ENCODE measurements at places on chromosomes 2 and 18.
A peak's percentile ranks its signal among the peaks of the same experiment; 100 is the strongest.

DNA sequence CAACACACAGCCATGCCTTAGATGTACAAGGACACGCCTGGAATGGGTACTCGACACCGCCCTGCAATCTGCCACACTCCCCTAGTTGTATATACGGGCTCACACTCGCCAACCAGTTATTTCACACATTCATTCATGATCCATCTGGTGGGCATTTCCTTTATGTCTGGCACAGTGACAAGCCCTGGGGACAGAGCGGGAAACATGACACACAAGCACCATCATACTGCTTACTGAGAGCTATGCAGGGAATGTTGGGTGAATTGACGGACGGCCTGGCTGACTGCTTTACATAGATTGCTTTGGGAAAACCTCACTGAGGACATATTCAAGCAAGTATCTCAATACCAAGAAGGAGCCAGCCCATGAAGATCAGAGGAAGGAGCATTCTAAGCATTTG, 448.0 kb upstream of the SPRED2 start:
- DNase-seq = no peak

GRCh38 chr2:113979191-113980128, 89.6 kb downstream of the ACTR3 start:
- peak; percentile 48 for DNase-seq

- DNase-seq = no peak
Observed at GRCh38 chr2:148495586-148495985, 149.0 kb upstream of the EPC2 start.

DNA sequence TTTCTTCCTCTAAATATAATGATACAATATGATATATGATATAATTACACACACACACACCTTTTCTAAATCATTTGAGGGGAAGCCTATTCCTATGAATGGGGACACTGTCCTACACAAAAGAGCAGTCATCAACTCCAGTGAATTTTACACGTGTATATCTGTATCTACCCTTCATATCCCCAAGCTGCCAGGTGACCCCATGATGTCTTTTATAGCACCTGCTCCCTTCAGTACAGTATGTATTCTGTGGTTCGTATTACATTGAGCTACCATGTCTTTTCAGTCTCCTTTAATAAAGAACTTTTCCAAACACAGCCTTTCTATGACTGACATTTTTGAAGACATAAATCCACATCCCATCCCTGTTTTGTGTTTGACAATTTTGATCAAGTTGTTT, 19.0 kb downstream of the TBC1D8 start:
- DNase-seq = no peak

Data from stimulated activated CD4-positive, alpha-beta T cell treated with anti-CD3 and anti-CD28 coated beads, Interleukin-12 subunit alpha, Interleukin-12 subunit beta, amount 100 ng/mL, for 4 hours (primary cell).